ENCODE measurements at places on chromosomes 5 and 9.

DNA sequence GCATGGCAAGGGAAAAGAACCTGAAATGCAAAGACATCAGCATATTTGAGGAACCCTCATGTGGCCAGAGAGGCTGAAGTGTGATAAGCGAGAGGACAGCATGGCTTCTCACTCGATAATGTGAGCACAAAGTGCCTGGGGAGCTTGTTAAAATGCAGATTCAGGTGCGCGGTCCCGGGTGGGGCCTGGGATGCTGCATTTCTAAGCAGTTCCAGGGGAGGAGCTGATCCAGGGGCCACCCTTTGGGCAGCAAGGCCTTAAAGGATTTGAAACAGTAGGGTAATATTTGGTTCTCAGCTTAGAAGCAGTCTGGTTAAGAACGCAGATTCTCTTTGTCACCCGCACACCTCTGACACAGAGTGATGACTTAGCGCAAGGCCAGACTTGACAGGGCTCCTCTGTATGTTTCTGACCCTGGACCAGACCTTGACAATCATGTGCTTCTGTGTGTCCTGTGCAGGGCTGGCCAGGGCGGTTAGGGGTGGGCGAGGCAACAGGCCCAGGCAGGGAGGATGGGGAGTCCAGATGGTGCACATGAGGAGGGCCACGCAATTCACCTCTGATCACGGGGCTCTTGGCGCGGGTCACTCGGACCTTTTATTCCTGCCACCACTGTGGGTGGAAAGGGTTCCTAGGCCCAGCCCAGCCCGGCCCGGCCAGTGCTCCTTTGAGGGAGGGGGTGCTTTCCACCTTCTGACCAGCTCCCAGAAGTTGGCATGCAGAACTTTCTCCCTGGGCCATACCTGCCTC, 62.8 kb upstream of the TBC1D2 start:
- DNase-seq = no peak

DNA sequence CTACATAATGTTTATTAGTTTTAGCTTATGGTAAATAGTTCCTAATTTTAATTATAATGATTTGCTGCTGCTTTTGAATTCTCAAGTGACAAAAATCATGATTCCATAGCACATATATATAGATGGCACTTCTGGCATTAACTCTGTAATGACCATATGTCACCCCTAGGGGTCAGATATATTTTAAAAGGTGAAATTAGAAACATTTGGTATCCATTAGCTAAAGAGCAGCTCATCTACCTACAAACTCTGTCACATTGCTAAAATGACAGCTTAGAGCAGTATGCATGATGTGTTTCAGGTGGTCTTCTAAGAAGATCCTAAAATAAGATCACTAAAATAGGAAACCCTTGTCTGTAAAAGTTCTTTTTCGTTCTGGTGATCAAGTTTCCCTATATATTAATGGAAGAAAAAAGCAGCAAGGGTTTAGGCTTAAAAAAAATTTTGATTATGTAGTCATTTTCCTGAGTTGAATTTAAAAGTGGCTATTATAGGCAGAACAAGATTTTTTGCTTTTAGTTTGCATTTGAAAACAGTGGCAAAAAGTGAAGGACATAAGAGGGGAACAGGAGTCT, 157.7 kb upstream of the POU5F2 start:
- no peak for DNase-seq

- no peak for DNase-seq
These were observed 701.7 kb downstream of the SEMA5A start for GRCh38 chr5:8844206-8844605.

DNA sequence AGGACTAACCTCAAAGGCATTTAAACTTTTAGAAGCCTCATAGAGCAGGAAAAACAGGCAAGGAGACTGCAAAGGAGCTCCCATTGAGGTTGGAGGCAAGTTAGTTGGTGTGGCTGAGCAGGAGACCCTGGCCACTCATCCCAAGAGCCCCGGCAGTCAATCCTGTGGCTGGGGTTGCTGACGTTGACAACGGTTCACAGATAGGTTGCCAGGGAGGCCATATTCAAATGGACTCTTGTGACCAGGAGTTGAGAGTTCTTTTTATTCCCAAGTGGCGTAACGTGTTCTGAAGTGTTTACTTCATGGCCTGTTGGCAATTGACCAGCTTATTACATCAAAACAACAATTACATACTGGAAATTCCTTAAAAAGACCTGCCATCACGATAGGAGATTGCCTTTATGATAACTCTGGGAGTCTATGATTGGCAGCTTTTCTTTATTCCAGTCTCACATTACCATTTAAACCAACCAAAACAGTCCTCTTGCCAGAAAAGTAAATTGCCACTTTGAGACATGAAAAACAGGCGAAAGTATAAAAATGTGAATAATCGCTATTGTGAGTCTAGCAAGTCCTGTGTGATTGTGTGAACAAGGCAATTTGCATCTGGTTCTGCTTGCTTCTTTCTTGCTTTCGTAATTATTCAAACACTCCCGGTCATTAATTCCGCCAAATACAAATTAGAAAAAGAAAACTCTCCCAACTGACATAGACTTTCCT, 394.9 kb downstream of the MED10 start:
- DNase-seq = no peak

- DNase-seq = no peak
These were observed 110.4 kb downstream of the LIFR start for GRCh38 chr5:38446029-38446522.

DNA sequence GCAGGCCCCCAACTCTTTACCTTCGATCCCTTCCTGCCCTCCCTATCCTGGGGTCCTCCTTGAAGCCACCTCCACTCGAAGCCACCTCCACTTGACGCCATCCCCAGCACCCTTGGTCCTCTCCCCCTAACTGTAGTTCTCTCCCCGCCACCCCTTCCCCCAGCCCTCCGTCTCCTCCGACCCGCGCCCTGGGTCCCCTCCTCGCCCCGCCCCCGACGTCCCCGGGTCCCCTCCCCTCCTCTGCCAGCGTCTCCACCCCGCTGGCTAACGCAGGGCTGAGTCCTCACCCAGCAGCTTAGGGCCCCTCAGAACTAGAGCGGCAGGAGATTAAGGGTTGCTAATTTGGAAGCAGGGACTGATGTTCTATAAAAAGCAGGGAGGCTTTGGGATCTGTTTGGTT, 30.6 kb upstream of the ANKRD33B start:
- DNase-seq = no peak

All from stimulated activated CD4-positive, alpha-beta T cell treated with anti-CD3 and anti-CD28 coated beads, TNF-alpha, amount 100 ng/mL, for 1 hour (primary cell).